Activated CD4-positive, alpha-beta T cell treated with anti-CD3 and anti-CD28 coated beads, Interleukin-2, amount 10 ng/mL, durations not matched to agents 7 days and 5 days (primary cell): ENCODE measurements at places on chromosomes 16 and 17.

DNA sequence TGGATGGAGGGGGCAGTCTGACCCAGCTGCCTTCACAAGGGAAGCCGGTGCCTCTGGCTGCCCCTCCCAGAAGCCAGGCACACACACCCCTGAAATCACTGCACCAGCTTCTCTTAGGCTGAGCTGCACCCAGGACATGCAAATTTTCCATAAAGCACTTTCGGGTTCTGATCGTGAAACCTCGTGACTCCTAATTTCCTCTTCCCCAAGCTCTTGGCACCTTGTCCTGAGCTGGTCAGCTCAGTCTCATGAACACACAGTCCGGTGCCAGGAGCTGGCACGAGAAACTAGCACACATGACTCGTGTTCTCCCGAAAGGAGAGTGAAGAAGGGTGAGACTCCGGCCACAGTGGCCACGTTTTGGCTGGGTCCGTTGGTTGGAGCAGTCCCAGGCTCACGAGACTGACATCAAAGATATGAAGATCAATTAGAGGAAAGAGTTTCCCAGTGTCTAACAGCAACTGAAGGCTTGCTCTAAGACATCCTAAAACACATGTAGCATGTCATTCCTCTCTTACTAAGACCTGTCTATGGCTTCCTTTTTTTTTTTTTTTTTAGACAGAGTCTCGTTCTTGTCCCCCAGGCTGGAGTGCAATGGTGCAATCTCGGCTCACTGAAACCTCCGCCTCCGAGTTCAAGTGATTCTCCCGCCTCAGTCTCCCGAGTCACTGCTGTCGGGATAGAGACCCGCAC, 9.2 kb upstream of the ABR start:
- no peak for DNase-seq

DNA sequence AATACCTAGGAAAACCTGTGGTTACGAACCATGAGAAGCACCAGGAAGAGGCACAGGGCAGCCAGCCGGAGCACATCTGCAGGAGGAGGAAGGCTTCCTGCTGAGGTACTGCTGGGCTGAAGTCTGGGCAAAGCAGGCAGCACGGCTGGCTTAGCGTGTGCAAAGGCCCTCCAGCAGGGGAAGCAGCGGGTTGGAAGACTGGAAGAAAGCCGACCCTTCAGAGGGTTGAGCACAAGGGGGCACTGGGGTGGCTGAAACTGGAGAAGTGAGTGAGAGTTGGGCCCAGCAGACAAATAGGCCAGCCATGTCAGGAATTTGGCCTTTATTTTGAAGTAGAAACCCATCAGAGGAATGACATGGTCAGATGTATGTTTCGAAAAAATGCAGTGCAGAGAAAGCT, 12.1 kb upstream of the HSD3B7 start:
- DNase-seq, result no peak

GRCh38 chr17:1272701-1273100, 2.5 kb downstream of the BHLHA9 start:
- no peak for DNase-seq

GRCh38 chr17:57545731-57546342, 199.3 kb downstream of the CCDC182 start:
- no peak for DNase-seq

GRCh38 chr17:39092692-39093230, 58.7 kb downstream of the PLXDC1 start:
- DNase-seq, result peak; percentile 46

DNA sequence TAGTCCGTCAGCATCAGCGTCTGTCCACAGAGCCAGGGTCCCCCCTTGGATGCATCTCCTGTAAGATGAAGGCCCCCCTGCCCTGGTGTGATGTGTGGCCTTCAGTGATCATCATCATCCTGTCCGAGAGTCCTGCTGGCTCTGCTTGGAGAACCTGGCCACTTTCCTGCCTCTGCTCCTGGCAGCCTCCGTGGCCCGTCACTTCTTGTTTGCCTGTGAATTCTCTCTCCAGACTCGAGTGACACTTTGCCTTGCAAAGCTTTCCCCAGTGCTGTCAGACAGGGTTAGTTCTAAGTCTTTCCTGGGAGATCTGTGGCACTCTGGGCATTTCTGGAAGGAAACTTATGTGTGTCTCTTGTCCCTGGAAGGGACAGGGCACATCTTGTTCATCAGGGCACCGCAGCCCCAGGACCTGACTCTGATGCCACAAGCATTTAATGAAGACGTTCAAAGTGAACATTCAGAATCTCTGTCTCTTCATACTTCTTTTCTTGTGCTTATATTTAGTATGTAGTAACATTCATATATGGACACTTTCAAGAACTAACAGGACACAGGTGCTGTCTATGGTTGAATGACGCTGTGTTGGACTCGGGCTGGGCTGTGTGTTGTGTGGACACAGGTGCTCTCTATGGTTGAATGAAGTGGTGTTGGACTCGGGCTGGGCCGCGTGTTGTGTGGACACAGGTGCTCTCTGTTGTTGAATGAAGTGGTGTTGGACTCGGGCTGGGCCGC, 68.5 kb downstream of the RPTOR start:
- DNase-seq, result no peak

DNA sequence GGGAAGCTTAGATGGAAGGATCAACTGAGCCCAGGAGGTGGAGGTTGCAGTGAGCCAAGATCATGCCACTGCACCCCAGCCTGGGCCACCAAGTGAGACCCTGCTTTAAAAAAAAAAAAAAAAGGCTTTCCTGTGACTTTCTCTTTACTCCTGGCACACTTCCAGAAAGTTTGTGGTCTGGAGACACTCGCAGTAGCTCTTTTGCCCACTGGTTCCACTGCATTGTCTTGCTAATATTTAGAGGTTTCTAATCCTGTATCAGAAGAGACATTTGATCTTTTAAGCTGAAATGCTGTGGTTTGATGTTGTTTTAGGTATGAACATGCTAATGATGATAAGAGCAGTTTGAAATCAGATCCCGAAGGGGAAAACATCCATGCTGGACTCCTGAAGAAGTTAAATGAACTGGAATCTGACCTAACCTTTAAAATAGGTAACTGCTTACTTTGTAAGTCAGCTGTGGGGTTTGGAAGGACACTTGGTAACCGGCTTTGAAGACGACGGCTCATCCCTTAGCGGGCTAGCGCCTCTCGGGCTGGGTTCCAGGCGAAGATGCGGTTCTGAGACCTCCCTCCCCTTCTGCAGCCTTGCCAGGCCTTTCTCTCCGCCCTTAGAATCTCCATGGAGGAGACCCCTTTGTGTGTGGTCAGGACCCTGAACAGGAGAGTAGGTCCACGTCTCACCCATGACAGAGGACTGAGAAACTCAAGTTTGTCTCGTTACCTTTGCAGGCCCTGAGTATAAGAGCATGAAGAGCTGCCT, 23.1 kb downstream of the NTAN1 start:
- DNase-seq, result no peak

DNA sequence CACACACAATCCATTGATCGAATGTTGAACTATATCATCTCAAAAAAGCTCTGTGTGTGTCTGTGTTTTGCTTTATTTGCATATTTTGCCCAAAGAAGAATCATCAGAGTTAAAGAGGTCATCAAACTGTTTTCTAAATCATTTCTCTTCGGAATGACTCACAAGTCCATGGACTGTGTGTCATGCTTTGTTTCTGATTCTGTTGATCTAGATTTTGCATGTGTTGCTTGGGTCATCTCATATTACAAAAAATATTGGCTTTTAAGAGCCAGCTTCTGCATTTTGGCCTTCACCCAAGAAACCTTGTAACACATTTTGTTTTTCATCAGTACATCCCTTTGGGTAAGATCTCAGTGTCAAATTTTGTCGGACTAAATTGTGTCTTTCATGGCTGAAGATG, 471.2 kb upstream of the HSBP1 start:
- no peak for DNase-seq

DNA sequence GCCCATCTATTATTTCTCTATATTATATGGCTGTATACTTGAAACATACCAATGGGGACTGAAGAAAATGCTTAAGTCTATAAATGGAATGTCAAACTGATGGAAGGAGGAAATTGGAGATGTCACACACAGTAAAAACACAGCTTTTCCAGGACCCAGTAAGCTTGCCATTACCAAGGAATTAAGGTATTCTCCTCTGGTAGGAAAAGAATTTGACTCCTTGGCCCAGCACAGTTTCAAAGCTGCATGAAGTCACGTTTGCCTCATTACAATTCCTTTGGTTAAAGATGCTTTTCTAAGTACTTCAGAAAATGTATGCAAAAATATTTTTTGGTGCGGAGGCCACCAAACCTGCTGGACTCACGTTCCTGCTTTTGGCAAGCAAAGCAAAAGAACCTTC, 48.5 kb downstream of the CDH13 start:
- no peak for DNase-seq

DNA sequence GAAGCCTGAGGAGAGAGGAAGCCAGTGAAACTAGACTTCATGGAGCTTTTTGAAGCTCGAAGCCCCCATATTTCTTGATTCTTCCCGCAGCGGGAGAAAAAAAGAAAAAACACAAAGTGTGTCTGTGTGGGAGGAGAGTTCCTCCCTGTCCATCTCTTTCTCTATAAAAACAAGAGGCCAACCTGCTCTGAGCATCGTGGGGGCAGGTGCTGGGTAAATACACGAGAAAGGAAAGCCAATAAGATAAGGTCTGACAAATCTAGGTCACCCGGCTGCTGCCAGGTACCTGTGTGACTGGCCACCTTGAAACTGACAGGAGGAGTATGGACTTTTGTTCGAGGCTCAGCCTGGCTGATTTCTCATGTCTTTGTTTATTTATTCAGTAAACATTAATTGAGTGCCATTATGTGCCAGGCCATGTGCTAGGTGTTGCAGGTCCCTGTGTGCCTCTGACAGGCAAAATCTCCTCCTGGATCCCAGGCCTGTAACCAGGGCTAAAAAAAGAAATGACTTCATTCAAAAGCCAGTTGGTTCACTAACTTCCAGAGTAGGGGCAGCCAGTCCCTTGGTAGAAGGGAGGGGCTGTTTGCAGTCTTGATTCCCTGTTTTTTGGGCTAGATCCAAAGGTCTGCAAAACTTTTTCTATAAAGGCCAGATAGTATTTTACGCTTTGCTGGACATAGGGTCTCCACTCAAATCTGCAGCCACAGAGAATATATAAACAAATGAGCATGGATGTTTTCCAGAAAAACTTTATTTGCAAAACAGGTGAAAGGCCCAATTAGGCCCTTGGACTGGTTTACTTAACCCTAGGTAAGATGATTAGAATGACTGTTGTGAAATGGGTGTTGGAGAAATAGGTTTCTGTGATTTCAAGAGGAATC, 35.6 kb downstream of the YPEL2 start:
- DNase-seq, result no peak

DNA sequence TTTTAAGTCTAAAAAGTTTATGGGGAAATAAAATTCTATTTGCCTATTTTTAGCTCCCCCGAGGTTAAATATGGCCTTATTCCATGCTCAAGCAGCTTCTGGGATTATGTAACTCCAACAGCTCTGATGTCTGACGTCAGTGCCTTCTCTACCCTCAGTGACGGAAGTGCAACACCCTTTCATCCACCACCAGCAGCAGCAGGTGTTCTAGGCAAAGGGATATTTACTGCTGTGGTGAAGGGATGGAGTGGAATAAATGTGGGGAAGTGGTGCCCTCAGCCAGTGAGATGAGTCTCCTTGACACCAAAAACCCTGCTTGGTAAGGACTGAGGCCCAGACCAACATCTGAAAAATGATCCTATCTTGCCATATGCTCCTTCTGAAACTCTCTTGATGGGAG, 247.4 kb downstream of the SHISA9 start:
- DNase-seq, result no peak

- no peak for DNase-seq
Measured at GRCh38 chr17:1470071-1470754, 14.2 kb upstream of the CRK start.

DNA sequence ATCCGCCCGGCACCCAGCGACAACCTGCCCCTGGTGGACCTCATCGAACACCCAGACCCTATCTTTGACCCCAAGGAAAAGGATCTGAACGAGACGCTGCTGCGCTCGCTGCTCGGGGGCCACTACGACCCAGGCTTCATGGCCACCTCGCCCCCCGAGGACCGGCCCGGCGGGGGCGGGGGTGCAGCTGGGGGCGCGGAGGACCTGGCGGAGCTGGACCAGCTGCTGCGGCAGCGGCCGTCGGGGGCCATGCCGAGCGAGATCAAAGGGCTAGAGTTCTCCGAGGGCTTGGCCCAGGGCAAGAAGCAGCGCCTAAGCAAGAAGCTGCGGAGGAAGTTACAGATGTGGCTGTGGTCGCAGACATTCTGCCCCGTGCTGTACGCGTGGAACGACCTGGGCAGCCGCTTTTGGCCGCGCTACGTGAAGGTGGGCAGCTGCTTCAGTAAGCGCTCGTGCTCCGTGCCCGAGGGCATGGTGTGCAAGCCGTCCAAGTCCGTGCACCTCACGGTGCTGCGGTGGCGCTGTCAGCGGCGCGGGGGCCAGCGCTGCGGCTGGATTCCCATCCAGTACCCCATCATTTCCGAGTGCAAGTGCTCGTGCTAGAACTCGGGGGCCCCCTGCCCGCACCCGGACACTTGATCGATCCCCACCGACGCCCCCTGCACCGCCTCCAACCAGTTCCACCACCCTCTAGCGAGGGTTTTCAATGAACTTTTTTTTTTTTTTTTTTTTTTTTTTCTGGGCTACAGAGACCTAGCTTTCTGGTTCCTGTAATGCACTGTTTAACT, 1.0 kb downstream of the NOG start:
- peak; percentile 37 for DNase-seq

- DNase-seq, result no peak
Measured at GRCh38 chr17:82321947-82322466, 4.6 kb upstream of the CD7 start.
